Breast epithelium (tissue), 4 donors: ENCODE measurements at places on chromosomes 4 and X. TPM values are rescaled to one million over a fixed set of nuclear protein-coding genes. Genes with fewer than 3 reads are reported as not detected.

- no peak for DNase-seq
These were observed 328.2 kb downstream of the DKK2 start for GRCh38 chr4:106707776-106708463.

GRCh38 chrX:8728932-8729535, 2.9 kb downstream of the ANOS1 start:
- DNase-seq, result no peak

- DNase-seq, result no peak
These were observed 642.1 kb downstream of the CCSER1 start for GRCh38 chr4:90769251-90769650.

- DNase-seq, result no peak
These were observed 2.1 kb downstream of the PNMA6A start for GRCh38 chrX:153074262-153074899.

GRCh38 chr4:76892001-76892400, 5.9 kb downstream of the SOWAHB start:
- DNase-seq, result no peak

- DNase-seq, result no peak
These were observed at the start of gene MAGEB2 for GRCh38 chrX:30215357-30215843. TSS of gene MAGEB2 (plus strand) at chrX:30215563. CDS start at chrX:30218581, 3,018 bp downstream.

The AMTN gene
- not detected for total RNA-seq

The XK gene
- total RNA-seq, result 0.66 TPM
